ENCODE measurements at places on chromosomes 13 and 19.

- DNase-seq, result no peak
These were observed 46.2 kb downstream of the ZNF568 start for GRCh38 chr19:36962346-36962745.

DNA sequence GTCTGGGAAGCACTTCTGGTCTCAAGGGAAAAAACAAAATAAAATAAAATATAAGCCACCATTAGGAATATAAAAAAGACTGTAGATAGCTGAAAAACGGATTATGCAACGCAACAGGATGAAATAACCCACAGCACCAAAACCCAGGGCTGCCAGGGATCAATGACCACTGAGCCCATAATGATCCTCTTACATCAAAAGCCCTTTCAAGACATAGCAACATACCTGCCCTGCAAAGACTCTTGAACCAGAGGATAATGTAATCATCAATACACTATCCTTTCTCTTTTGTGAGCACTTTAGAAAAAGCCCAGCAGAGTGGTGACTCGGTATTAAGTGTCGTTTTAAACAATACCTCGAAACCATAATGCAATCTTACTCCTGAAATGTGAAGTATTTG lies 235.0 kb upstream of the SOX21 start:
- DNase-seq, result no peak

DNA sequence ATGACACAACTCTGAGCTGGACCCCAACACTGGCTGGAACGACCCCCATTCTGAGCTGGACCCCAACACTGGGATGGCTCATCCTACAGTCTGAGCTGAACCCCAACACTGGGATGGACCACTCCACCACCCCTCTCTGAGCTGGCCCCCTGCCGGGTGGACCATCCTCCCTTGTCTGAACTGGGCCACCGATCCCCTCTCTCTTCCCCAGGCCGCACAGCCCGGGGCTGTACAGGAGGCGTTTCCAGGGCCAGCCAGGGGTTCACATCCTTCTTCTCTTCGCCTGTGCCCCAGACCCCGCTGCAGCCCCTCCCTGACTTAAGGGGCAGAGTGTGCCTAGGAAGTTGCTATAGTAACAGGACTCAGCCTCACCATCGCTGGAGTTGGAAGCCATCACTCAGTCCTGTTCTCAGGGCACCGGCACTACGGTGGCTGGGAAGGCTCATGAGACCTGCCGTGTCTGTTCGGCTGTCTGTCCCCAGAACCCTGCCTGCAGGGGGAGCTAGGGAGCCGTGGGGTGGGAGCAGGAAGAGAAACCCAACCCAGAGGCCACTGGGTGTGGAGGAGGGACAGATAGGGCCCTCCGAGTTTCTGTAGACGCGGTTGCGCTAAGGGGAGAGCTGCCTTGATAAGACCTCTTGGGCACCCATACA lies 3.7 kb downstream of the PRKACA start:
- DNase-seq, result peak; percentile 71

- DNase-seq, result no peak
These were observed 221.3 kb upstream of the TRPC4 start for GRCh38 chr13:38090913-38091312.

Data from hematopoietic multipotent progenitor cell treated with erythropoietin and hydrocortisone succinate and interleukin-3 and kit ligand, for 6 days (in vitro differentiated cells).